ENCODE measurements at places on chromosomes 11 and 22.

- no peak for DNase-seq
Observed at GRCh38 chr22:27011133-27011532, 353.7 kb downstream of the MIAT start.

- DNase-seq = no peak
Observed at GRCh38 chr11:96567176-96567575, 177.4 kb downstream of the JRKL start.

- no peak for DNase-seq
Observed at GRCh38 chr22:47748271-47748670, 985.8 kb downstream of the TBC1D22A start.

GRCh38 chr22:39117585-39118191, 20.6 kb downstream of the APOBEC3H start:
- DNase-seq = no peak

DNA sequence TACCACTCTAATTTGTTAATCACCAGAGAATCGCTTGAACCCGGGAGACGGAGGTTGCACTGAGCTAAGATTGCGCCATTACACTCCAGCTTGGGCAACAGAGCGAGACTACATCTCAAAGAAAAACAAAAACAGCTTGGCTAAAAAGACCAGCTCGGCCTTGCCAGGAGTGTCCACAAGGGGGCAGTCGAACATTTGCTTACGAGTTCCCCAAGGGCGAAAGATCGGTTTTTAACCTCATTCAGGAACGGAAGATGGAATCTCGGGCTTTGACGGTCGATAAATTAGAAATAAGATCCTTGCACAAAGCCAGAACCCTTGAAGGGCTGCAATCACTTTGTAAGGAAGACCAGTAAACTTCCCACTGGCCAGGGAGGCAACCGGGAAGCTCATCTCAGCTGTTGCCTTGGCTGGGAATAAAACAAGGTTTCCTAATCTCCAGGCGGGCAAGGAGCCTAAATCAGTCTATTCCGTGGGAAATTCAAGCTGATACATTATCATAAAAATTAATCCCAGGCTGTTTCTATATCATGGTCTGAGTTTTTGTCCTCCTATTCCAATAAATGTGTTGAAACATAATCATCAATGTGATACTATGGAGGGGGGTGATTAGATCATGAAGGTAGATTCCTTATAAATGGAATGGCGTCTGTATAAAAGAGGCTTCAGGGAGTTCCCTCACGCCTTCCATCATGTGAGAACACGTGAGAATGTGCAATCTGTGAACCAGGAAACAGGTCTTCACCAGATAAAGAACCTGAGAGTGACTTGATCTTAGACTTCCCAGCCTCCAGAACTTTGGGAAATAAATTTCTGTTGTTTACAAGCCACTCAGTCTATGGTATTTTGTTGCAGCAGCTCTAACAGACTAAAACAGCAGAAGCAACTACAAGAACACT, 14.9 kb upstream of the SLC29A2 start:
- DNase-seq = peak; percentile 34

DNA sequence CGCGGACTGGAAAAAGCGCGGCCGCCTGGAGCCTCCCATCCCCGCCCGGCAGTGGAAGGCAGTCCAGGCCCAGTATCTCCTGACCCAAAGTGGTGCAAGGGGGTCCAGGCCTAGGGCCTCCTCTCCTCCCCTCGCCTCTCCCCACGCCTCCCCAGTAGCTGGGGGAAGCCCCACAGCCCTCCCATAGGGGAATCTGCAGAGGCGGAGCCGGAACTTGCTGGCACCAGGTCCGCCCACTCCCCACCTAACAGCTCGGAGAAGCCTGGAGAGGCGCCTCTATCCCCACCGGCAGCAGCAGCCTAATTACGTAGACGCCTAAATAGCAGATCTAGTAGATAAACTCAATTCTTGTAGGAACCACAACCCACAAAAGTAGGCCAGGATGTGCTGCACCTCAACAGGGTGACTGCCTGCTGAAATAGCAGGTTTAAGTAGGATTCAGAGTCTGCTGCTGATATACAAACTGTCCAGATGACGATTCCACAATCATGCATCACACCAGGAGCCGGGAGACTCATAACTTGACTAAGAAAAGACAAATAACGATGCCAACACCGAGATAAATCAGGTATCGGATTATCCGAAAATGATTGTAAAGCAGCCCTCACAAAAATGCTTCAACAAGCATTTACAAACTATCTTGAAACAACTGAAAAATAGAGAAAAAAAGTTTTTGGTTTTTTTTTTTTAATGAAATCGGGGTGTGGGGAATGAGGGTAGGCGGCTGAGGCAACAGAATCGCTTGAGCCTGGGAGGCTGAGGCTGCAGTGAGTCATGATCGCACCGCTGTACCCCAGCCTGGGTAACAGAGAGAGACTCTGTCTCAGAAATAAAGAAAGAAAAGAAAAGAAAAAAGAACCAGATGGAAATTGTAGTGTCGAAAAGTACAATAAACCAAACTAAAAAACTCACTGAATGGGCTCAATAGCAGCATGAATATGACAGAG, 11.4 kb upstream of the BRD1 start:
- no peak for DNase-seq

- no peak for DNase-seq
Observed at GRCh38 chr11:15035283-15035682, 38.1 kb upstream of the CALCB start.

DNA sequence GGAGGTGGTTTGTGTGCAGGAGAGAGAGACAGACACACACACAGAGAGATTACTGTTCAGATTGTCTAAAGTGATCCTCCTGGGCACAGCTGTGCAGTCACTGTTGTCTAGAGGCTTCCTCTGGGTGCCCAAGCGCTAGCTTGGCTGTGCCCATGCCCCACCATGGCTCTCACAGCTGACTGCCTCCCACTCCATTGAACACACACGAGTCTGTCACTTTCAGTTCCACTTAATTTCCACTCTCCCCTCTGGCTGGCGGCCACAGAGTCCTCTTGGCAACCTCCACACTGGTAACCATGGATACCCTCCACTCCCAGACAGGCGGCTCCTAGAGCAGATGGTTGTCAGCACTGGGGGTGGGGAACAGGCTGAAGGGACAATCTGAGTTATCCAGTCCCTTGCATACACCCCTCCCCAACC, 29.1 kb downstream of the MAP6 start:
- DNase-seq = no peak

GRCh38 chr11:124837491-124837856, 27.8 kb upstream of the ROBO3 start:
- DNase-seq = peak; percentile 61

- no peak for DNase-seq
Observed at GRCh38 chr11:127114035-127114434, 113.5 kb upstream of the KIRREL3 start.

- no peak for DNase-seq
Observed at GRCh38 chr11:112983887-112984286, 22.7 kb downstream of the NCAM1 start.

DNA sequence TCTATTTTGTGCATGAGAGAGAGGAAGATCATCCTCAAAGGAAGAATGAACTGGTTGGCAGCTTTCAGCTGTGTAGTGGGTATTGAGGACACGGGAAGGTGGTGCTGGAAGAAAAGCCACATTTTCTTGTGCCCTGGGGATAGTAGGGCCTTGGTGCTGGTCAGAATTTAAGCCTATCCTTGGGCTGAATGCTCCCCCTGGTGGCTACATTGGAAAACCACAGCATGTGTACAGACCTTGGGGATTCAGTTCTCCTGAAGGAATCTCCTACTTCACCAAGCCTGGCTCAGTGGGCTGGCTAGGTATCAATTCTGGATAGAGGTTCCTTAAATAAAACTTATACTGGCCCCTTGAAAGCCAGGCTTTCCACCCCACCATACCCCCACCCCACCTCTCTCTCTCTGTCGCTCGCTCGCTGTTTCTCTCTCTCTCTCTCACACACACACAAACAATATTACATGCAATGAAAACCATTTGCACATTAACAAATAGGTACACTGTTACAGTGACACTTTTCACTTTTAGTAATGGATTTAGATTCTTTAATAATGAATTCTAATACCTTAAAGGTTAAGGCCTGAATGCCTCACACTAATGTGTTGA, 2.8 kb upstream of the OR51M1 start:
- peak; percentile 30 for DNase-seq
